Iris pigment epithelial cell (primary cell): ENCODE measurements at places on chromosomes 1 and 21.

DNA sequence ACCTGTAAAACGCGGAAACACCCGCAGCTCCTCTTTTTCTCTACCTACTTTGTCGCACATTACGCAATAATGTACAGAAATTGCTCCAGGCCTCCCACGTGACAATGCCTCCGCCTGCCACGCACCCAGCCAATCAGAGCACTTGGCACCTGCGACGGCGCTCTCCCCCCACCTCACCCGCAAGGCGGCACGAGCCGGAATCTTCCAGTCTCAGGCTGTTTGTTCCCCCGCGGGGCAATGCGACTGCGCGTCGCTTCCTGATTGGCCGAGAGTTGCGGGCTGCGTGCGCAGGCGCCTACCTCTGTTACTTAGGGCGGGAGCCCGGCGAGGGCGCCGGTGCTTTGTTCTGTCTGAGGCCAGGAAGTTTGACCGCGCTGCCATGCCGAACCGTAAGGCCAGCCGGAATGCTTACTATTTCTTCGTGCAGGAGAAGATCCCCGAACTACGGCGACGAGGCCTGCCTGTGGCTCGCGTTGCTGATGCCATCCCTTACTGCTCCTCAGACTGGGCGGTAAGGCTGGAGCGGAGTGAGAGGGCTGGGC is at the start of gene MAEL:
Gene MAEL, plus strand, starts transcription at position 307 of the 542 bp plus-strand sequence. Its CDS starts 73 bp downstream, at position 380.
- no peak for DNase-seq

- DNase-seq: no peak
These were observed 55.0 kb downstream of the PLXNA2 start for GRCh38 chr1:208189183-208189582.

DNA sequence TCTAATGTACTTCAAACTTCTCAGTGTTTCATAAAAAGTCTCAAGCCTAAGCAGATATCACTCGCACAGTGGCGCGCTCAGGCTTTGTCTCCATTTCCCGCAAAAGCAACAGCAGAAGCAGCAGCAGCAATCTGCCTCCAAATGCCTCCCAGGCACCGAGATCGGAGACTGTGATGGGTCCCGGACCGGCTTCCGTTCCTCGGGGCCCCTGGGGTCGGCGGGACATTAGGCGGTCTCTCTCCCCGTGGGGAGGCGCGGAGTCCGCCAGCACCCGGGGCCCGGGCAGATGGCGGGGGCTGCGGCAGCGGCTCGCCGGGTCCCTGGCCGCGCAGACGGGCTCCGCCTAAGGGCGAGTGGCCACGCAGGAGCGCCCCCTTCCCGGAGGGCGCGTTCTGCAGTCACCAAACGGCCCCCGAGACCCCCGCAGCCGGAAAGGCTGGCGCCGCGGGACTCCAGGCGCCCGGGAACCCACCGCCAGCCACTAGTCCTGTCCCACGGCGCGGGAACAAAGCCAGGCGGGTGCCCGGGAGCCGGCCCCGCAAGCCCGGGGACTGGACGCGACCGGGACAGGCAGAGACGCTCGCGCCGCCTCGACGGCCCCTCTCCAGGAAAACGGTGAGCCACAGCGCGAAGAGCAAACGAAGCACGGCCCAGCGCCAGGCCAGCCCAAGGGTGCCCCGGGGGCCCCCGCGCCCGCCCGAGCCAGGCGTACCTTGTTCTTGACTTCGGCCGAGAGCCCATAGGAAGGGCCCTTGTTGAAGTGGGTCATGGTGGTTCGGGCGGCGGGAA is 590 bp downstream of the CNN3 start:
- no peak for DNase-seq

DNA sequence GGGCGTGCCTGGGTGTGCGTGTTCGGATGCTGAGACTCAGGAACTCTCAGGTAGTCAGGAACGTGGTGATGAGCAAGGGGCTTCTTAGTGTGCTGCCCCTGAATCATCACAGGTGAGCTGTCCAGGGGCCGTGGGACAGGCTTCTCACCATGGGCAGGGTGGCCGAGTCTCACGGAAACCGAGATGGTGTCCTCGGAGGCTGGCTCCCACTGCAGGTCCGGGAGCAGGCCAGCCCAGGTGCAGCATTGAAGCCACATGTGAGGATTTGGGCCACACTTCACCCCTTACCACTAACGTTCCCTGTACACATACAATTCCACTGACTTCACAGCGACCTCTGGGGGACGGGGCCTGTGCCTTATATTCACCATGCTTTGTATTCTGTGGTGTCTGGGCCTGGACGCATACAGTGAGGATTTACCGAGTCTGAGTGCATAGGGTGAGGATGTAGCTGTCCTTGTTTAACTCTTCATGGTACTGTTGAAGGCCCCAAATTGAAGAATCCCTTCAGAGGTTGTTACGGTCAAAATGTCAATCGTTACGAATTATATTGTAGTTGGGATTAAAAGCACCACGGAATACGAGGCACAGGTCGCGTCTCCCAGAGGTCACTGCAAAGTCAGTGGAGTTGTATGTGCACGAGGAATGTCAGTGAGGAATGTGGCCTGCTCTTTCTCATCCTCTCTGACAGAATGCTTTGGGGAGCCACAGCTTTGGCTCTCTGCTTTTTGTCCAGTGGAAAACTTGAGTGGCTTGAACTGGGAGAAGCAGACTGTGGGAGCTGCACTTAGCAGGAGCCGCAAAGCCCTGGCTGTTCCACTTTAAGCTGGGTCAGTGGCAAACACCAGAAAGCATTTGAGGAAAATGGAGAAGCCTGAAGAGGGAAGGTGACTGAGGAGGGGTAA is 95.3 kb downstream of the MTR start:
- DNase-seq: no peak

DNA sequence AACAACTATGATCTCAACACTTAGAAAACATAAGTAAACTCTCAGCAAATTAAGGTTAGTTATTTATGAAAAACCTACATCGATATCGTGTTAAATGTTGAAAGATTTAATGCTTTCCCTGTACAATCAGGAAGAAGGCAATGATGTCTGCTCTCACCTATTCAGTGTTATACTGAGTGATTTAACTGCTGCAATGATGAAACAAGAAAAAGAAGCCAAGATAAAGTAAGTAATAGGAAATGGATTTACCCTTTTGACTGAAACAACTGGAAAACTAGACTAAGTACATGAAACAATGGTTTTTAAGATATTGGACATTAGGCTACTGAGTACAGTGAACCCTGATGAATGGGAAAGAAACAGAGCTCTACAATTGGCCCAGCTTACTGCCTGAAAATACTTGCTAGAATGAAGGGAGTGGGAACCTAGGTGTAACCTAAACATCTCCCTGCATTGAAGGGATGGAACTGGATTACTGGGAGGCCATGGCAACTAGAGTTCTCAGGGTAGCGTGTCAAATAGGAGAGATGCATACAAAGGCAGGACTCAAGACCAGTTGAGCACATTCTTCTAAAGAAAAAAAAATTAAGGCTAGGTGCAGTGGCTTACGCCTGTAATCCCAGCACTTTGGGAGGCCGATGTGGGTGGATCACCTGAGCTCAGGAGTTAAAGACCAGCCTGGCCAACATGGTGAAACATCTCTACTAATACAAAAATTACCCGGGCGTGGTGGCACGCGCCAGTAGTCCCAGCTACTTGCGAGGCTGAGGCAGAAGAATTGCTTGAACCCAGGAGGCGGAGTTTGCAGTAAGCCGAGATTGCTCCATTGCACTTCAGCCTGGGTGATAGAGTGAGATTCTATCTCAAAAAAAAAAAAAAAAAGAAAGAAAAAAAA is 37.3 kb downstream of the SNRPE start:
- no peak for DNase-seq

GRCh38 chr1:102852613-102853012 is 255.7 kb downstream of the COL11A1 start:
- no peak for DNase-seq

- peak; percentile 84 for DNase-seq
These were observed 7.7 kb downstream of the EPHX1 start for GRCh38 chr1:225817611-225818061.
